ENCODE measurements at places on chromosomes 7 and 10.
A peak's percentile ranks its signal among the peaks of the same experiment; 100 is the strongest.

- DNase-seq: no peak
These were observed 18.9 kb upstream of the GPR22 start for GRCh38 chr7:107450970-107451369.

GRCh38 chr7:14009453-14010418 is 20.3 kb upstream of the ETV1 start:
- no peak for DNase-seq

GRCh38 chr10:52729271-52730104 is 43.1 kb downstream of the MBL2 start:
- DNase-seq: peak; percentile 59

DNA sequence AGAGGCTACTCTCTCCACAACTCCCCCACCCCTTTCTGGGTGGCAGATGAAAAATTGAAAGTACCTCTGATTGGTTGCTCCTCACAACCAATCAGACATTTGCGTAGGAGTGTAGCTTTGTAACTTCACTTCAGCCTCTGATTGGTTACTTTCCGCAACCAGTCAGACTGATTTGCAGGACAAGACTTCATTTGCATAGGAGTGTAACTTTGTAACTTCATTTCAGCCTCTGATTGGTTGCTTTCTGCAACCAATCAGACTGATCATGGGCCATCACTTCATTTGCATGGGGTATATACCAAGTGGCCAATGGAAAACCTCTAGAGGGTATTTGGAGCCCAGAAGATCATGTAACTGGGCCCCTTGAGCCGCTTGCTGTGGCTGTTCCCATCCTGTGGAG is 25.6 kb downstream of the CDNF start:
- DNase-seq: no peak

DNA sequence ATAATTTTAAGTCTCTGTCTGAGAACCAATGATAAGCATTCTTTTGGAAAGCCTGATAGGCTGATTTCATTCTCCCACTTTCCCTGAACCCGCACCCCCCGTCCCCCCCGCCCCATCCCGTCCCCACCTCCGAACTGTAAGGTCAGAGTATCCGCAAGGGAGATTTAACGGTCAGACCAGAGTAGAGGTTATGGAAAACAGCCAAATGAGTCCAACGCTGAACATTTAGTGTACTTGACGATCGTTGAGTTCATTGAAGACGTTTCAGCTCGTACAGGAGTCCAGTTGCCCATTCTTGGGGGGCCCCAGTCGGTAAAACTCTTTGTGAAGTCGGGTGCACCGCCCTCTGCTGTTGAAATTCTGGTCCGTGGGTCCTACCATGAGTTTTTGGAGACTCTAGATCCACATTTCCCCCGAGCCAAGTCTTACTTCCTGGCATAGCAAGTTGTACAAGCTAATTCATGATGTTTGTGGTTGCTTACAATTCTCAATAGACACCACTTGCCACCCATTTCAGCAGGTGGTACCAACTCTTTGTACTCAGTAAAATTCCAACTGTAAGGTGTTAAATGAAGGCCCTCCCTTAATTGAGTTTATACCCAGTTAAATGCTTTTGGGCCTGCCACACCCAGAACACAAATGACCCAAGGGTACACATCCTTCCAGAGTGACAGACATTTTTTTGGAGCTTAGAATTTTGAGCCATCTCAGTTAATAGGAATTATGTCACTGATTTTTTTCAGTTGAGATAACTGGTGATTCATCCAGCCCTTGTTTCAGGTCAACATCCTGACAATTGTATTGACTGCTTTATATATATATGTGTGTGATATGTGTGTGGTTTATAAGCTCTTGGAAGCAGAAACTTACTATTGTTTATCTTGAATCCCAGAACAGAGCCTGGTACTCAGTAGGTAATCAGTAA is 1.2 kb downstream of the MARCHF5 start:
- DNase-seq: no peak

DNA sequence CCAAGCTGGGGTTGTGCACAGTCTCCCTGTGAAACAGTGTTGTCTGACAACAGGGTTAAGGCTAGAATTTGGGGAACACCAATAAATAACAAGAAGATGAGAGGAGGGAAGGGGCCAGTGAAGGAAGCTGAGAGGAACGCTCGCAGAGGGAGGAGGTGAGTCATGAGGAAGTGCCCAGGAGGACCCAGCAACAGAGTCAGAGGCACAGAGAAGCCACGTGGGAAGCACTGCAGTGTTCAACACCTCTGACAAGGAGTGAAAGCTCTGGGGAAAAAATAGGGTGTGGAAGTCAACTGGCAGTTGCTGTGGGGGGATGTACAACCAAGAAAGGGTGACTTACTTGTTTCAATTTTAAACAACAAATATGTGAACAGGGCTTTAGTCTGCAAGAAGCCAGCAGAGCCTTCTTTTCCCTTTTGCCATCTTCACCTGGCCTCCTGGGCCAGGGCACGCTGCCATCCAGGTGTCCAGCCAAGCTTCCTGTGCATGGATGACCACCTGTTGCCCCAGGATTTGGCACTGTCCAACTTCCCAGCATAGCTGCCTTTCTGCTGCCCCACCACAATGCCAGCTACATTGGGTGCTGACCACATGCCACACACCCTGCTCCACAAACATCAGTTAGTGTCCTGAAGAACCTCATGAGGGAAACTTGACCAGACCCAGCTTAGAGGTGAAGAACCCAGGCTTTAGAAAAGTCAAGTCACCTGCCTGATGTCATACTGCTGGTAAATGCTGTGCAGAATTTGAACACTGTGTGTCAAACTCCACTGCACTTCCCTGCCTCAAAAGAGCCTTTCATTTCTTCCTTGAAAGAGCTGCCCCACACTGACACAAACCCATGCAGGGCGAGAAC is 69.6 kb downstream of the ATXN7L1 start:
- DNase-seq: no peak
